ENCODE measurements at places on chromosomes 4 and X.

DNA sequence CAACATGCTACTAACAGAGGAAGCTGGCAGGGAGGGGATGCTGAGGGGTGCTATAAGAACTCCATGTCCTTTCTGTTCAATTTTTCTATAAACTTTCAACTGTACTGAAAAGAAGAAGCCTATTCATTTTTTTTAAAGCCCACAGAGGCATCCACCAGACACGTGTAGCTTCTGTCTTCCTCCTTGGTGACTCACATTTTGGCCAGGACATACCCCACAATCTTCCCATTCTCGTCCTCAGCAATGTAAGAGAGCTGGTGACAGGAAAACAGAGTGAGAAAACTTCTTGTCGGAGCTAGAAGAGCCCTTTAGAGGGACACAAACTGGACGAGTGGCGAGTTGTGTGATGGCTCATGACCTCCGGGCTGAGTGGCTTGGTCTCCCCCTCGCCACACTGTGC is 1.1 kb downstream of the NAA10 start:
- no peak for DNase-seq

- DNase-seq, result no peak
Observed at GRCh38 chr4:58734030-58734674, 1624.0 kb upstream of the IGFBP7 start.

GRCh38 chrX:103258275-103258674 is 3.3 kb upstream of the TCEAL8 start:
- DNase-seq, result no peak

GRCh38 chrX:108198420-108198819 is 106.8 kb downstream of the ATG4A start:
- DNase-seq, result no peak

GRCh38 chr4:175297965-175298565 is 379.9 kb downstream of the ADAM29 start:
- no peak for DNase-seq

DNA sequence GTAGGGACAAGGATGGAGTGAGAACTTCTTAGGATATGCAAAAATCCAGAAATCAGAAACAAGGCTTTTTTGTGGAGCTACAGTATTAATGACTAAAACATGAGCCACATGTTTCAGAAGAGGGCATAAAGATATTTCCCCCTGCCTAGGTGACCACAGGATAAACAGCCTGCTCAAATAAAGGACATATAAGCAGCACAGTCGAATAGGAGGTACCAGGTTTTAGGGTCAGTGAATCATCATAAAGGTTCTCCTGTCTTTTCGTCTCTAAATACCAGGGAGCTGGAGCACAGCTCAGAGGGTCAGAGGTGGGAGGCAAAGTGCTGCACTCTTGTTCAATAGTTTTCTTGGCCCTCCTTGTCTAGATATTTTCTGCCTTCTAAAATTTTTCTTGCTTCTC is 211.9 kb upstream of the HS3ST1 start:
- no peak for DNase-seq

- DNase-seq, result no peak
Observed at GRCh38 chr4:165478260-165478659, 99.5 kb downstream of the CPE start.

DNA sequence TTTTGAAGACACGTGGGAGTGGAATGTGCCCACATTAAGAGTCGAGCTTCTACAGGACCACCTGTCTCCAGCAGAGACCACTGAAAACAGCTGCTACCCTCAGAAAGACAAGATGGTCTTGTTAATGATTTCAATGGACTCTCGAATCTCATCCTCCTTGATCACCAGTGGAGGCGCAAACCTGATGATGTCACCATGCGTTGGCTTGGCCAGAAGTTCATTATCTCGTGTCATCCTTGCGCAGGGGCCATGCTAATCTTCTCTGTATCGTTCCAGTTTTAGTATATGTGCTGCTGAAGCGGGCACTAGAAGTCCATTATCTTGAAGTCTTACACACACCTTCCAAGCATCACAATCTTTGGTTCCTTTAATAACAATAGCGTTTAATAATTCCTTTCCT is 23.3 kb downstream of the SPACA5B start:
- no peak for DNase-seq
